ENCODE measurements at places on chromosomes 2 and 18.

GRCh38 chr18:58761970-58762780 is 90.9 kb downstream of the MALT1 start:
- no peak for DNase-seq

- no peak for DNase-seq
These were observed 75.4 kb upstream of the HDAC4 start for GRCh38 chr2:239476029-239476756.

GRCh38 chr2:99140056-99140859 is 1.2 kb upstream of the C2orf15 start:
- DNase-seq: no peak

- peak; percentile 98 for DNase-seq
These were observed 187.5 kb downstream of the LTBP1 start for GRCh38 chr2:33134086-33134771.

- DNase-seq: no peak
These were observed 433 bp downstream of the NPC1 start for GRCh38 chr18:23585897-23586248.

DNA sequence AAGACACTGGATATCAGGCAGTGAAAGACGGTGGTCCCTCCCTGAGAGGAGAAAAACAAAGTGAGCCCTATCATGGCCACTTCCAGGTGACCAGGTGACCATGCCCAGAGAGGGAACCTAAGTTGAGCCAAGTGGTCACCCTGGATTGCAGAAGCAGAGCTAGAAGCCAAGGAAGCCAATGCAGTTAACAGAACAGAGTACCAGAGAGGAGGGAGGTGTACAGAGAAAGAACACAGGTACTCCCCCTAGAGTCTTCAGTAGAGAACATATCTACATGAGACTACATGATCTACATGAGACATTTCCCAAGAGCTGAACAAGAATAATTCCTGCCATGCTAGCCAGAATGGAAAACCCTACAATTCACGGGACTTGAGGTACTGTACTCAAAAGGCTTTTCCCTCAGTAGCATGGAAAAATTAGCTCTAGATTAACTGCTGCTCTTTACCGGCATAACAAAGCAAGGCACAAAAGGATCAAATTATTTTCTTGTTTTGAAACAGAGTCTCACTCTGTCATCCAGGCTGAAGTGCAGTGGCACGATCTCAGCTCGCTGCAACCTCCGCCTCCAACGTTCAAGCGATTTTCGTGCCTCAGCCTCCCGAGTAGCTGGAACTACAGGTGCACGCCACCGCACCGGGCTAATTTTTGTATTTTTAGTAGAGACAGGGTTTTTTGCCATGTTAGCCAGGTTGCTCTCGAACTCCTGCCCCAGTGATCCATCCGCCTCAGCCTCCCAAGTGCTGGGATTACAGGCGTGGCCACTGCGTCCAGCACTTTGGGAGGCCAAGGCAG is 23.5 kb downstream of the ROCK2 start:
- no peak for DNase-seq
